ENCODE measurements at places on chromosomes 5 and 9.
A peak's percentile ranks its signal among the peaks of the same experiment; 100 is the strongest.

- no peak for DNase-seq
Measured at GRCh38 chr9:109640580-109641371, 139.2 kb upstream of the PALM2AKAP2 start.

GRCh38 chr5:8870959-8871355 lies 674.9 kb downstream of the SEMA5A start:
- DNase-seq, result no peak

- no peak for DNase-seq
Measured at GRCh38 chr5:91361790-91362189, 21.3 kb downstream of the ARRDC3 start.

DNA sequence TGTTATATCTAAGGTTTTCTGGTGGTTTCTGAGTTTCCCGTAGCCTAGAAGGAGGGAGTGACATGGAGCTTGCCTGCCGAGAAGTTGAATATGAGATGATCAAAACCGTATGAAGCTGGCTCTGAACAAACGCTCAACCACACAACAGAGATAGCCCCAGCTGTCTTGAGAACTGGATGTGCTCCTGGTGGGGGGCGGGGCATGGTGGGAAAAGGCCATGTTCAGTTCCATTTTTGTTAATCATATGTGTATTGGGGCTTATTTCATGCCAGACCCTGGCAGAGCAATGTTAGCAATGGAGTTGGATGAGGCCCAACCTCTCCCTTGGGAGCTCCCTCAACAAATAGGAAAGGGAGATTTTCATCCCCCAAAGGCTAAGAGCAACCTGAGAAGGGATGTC lies 4.8 kb downstream of the CCL19 start:
- DNase-seq, result no peak

DNA sequence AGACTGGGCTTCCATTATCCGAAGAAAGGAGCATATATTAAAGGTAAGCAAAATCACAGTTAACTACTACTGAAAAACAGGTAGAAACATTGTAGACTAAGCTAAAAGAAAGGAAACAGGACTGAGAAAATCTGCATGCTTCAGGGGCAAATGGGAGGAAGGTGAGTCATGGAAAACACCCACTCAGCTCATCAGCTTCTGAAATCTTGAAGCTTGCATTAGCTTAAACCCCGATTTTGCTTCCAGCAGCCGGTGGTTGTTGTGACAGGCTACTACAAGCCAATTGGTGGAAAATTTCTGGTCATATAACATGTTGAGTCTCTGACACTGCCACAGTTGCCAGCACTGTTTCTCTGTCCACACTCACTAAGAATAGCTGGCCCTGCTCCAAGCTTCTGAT lies 179.6 kb upstream of the PUM3 start:
- no peak for DNase-seq

- DNase-seq, result no peak
Measured at GRCh38 chr5:6302075-6302474, 76.3 kb downstream of the MED10 start.

DNA sequence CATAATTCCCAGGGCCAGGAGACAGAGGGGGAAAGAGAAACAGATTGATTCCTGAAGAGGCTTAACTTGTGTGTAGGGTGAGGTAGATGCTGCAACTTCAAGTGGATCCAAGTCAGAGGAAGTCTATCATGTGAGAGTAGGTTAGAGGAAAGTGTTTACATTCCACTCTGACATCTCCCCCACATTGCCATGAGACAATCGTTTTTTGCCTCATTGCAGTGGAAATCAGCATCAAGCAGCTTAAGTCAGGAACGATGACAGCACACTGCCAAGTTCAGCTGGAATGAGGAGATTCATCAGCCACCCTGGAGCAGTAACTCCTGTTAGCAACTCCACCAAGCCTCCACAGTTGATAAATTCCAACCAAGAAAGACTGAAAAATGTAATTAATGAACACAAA lies 689.7 kb upstream of the MEF2C start:
- DNase-seq, result no peak

- DNase-seq, result no peak
Measured at GRCh38 chr5:180341595-180341994, 11.5 kb downstream of the GFPT2 start.

DNA sequence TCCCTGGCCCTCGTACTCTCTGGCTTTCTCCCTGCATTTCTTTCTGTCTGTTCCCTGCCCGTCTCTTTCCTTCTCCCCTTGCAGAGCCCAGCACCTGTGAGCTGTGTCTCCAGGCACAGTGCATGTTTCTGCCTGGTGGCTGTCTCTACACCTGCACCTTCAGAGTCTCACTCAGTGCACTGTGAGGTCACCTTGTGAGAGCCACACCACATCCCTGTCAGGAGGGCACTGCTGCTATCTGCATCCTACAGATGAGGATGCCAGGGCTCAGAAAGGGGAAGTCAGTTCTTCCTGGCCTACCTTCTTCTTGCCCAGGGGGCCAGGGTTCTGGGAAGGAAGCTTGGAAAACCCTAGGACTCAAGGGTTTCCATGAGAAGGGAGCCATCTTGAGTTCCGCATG lies 69.7 kb upstream of the NEURL1B start:
- DNase-seq, result no peak

DNA sequence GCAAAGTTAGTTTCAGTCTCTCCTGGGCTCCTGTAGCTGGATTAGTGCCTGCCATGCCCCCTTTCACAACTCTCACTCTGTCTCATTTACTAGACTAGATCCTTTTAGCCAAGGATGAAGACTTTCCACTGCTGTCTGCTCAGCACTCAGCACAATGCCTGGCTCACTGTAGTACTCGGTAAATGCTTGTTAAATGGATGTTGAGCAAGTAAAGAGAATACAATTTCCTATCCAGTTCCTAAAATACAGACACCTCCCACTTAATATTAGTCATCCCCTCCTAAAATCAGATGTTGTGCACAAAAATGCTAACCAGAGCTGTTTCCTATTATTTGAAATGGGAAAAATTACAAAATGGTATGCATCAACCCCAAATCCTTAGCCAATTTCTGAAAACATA lies 195.8 kb downstream of the SREK1 start:
- no peak for DNase-seq

DNA sequence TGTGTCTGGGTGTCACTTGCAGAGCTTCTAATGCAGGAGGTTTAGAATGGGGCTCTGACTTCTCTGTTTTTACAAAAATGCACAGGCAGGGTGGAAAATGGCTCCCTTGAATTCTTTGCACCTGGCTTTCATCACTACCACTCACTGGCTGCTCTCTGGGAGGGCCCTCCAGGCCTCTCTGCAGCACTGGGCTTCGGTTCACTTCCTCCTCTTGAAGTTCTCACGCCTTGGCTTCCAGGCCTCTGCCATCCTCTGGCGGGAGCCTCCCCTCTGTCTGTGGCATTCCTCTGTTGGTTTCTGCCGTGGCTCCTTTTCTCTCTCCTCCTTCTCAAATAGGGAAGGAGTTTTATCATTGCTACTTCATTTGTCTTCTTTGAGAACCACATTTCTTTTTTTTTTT lies 2.8 kb upstream of the PRLR start:
- DNase-seq, result no peak

DNA sequence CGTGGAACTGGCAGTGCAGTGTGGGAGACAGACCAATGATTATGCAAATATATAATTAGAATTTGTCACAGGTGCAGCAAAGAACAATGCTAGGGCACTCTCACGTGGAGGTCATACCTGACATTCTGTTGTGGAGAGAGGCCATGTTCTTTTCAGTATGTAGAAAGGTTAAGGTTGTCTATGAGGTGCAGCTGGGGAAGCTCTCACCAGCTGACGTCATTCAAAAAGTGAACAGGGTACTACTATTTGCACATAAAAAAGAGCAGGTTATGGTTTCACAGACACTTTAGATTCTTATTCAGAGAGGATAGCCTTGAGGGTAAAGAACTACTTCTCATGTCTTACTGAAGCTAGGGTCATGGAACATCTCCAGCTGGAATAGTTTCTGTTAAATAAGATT lies 19.1 kb downstream of the SH3GL2 start:
- DNase-seq, result no peak

DNA sequence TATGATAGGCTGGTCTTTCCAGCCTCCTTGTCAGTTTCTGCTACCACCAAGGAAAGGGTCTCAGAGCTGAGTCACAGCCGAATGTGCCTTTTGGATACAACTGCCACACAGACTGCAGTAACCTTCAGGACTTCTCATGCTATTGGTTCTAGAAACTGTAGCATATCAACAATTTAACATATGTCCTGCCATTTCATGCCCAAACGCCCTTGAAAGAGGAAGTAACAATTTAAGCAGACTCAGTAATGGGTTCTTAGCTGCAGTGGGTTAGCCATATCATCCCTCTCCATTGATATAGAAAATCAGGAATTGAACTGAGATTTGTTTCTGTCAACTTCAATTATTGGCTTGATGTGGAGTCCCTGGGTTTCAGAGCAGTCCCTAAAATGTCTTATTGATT lies 4.1 kb upstream of the CLK4 start:
- DNase-seq, result no peak

DNA sequence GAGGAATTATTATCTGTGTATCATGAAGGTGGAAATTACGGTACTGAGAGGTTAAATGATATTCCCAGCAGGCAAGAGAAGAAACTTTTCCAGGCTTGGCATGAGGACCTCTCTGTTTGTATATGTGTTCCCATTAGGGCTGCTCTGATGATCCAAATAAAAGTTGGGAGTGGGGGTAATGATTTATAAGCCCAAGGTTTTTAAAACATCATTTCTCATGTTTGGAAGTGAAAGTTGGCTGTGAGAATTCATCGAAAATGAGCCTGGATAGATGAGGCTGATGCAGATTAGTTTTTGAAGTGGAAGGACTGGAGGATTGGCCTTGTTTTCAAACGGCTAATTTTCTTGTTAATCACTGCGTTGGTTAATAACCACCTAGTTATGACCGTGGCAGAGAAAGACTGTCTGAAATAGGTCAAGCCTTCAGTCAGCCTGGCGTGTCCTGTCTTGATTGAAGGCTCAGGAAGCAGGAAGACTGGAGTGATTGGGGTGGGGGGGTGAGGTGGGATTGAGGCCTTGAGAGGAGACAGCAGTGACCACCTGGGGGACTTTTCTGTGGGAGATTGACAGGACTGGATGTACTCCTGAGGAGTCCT lies 391.0 kb upstream of the WWC1 start:
- DNase-seq, result no peak

GRCh38 chr9:92850898-92851297 lies 26.9 kb downstream of the ZNF484 start:
- DNase-seq, result no peak

- DNase-seq, result no peak
Measured at GRCh38 chr5:134000091-134000511, 4.7 kb downstream of the VDAC1 start.

DNA sequence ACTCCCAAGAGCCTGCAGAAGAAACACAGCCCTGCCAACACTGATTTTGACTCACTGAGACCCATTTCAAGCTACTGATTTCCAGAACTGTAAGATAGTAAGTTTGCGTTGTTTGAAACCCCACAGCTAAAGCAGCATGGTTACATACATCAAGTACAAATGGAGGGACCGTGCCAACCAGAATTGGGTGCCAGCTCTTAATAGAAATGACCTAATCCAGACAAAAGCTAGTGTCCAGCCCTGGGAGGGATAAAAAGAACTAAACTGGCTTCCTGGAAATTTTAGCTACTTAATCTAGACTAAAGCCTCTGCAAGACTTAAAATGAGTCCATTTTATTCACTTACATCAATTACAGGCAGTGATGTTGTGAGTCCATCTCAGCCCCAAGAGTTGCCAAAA lies 122.6 kb downstream of the ADAMTS12 start:
- DNase-seq, result no peak

DNA sequence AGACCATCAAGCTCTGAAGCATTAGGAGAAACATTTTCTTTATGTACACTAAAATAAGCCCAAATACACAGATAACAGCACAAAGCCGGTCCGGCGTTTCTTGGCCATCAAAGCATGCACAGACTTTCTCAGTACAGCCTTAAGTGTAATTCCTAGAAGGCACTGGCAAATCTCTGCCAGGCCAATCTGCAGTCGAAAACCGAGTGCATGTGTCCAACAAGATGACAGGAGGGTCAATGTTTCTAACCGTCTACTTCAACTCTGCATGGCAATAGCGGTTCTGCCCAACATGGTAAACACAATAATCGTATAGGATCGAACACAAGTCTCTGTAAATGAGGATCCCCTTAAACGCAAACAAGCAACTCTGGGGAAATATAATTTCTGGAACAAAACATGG lies 1.1 kb downstream of the ARL15 start:
- no peak for DNase-seq

GRCh38 chr9:21994556-21995005 lies at the start of gene CDKN2B-AS1:
CDKN2B-AS1 (plus strand) TSS chr9:21994791.
- DNase-seq, result no peak

DNA sequence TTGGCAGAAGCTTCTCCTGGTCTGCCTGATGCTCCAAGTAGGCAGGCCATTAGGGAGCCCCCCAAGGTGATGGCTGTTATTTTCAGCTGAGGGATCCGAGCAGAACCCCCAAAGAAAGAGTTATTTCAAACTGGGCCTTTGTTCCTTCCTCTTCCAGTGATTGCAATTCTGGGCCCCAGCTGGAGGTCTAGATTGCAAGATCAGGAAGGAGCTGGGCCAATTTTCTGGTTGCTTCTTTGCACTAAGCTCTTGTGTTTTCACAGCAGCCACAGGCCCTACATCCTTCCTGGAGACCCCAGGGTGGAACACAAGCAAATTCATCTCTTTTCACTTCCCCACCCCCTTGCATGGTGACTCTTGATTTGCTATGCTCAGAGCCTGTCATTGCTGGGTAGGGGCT lies 215.0 kb downstream of the SEMA6A start:
- DNase-seq, result peak; percentile 5

DNA sequence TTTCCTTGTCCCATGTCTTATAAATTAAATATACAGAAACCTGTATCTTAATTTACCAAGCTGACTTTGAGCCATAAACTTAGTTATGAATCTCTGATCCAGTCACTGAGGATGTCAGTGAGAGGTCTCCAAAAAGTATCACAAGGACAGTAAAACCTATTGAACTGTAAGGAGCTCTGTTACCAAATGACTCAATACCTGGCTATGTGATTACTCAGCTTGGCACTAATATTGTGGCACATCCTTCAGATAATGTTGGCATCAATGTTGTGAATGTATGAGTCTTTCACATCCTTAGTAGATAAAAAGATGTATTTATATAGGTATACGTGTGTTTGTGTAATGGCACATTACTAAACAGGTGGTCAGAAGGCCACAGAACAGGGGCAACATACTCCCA lies 18.0 kb upstream of the CAPSL start:
- DNase-seq, result no peak

GRCh38 chr9:83153030-83153429 lies 90.1 kb upstream of the RASEF start:
- no peak for DNase-seq

Measured in GF-D8 (cell line).